ENCODE measurements at places on chromosomes 4 and X. TPM values are rescaled to one million over a fixed set of nuclear protein-coding genes. Genes with fewer than 3 reads are reported as not detected.

GRCh38 chrX:15336023-15336413 is 695 bp upstream of the PIGA start:
- H3K36me3 ChIP-seq, result no peaks in the 10 kb centered on the region
- peaks cover 14% of the 10 kb centered on the region for H3K4me1 ChIP-seq
- H3K27me3 ChIP-seq, result no peaks in the 10 kb centered on the region

The NRK gene
- total RNA-seq, result not detected

DNA sequence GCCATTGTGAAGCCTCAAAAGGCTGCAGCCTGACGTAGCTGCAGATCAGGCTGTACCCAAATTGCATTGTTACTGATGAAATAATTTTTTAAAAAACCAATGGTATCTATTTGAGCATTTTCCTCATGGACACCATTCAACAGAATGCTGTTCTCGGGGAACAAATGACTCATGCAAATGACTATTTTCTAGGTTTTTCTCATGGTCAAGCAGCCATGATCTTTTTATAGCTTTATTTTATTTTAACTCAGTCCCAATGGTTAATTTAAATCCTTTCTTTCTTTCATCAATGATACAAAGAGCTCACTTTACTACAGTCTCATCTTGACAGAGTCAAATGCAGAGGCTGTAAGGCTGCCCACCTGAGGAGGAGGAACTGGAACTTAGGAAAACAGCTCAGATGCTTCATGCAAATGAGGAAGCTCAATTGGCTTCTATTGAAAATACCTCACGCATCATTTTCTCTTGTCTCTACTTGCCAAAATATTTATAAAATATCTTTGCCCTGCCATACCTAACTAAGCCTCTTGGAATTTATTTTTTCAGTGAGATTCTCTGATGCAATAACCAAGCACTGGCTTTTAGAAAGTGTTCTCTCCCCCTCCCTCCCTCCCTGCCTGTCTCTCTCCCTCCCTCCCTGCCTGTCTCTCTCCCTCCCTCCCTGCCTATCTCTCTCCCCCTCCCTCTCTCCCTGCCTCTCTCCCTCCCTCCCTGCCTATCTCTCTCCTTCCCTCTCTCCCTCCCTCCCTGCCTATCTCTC is 81.0 kb downstream of the SORBS2 start:
- no peak overlapping the region for H3K4me3 ChIP-seq
- no peaks in the 10 kb centered on the region for H3K4me1 ChIP-seq
- no peaks in the 10 kb centered on the region for H3K27me3 ChIP-seq
- no peaks in the 10 kb centered on the region for H3K36me3 ChIP-seq
- no peak overlapping the region for H3K27ac ChIP-seq

DNA sequence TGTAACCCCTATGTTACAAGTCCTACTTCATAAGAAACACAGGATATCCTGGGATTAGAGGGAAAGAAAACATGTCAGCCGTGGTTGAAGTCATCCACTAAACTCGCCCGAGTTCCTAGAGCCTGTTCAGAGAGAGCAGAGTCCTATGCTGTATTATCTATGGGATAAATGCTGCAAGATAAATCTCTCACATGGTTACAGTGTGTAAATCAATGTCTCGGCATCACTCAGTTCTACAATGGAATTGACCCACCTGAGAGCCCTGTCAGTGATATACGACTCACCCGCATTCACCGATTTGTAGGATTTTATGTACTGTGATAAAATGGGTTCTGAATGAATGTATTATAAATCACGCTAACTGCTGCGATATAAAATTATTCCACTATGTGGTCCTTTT is 127.8 kb upstream of the ANXA3 start:
- no peak overlapping the region for H3K27ac ChIP-seq
- no peaks in the 10 kb centered on the region for H3K27me3 ChIP-seq
- H3K4me1 ChIP-seq, result no peaks in the 10 kb centered on the region
- no peak for DNase-seq
- no peak overlapping the region for H3K4me3 ChIP-seq

GRCh38 chr4:113614414-113614813 is 147.1 kb downstream of the CAMK2D start:
- H3K27ac ChIP-seq, result no peak overlapping the region
- DNase-seq, result no peak
- H3K27me3 ChIP-seq, result no peaks in the 10 kb centered on the region
- H3K4me1 ChIP-seq, result peaks cover 8% of the 10 kb centered on the region
- no peaks in the 10 kb centered on the region for H3K36me3 ChIP-seq
